ENCODE measurements at places on chromosomes 11 and 22.

DNA sequence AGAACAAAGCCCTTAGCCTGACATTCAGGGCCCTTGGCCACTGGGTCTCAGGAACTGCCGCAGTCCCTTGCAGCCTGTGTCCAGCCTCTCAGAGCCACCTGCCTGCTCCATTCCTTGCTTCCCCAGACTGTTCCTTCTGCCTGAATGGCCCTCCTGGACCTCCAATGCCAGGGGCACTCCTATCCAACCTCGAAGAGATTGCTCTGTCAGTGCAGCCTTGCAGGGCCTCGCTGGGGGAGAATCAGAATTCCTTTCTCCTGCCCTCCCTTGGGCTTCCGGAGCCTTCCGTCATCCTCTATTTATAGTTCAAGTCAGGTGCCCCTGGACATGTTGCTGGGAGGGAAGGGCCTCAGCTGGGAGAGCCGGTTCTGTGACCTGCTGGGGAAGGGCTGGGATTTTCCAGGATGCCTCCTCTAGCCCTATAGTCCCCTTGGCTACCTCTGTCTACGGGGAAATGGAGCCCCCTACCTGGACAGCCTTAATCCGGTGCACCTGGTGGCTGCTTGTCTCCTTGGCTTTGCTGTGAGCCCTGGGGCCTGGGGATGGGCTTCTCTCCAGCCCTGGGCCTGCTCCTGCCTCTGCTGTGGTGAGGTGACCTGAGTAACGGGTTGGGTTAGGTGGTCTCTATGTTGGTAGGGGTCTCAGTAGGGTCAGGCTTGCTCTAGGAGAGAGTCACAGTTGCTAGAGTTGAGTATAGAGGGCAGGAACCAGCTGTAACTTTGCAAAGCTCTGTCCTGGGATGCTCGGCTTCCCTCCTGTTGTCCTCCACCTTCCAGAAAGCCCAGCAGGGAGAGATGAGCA is 45.9 kb upstream of the SYT7 start:
- no peak for DNase-seq

- no peak for DNase-seq
These were observed 245.8 kb downstream of the ETS1 start for GRCh38 chr11:128341280-128342248.

GRCh38 chr11:87604350-87604749 is 566.6 kb downstream of the TMEM135 start:
- DNase-seq: no peak

DNA sequence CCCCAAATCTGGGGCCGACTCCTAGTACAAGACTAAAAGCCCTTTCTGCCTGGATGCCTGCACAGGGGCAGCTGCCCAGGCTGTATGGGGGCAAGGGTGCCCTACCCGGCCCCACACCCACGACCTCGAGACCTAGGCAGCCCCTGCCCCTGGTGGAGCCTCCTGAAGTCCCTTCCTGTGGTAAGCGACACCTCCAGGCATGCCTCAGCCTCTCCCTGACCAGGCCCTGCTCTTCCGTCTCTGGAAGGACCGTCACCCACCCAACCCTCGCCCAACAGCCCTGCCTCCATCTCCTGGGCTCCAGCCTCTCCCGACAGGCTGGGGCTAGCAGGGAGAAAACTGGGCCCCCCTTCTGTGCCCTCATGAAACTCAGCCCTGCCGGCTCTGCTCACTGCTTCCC is 22.8 kb upstream of the PPARA start:
- no peak for DNase-seq

GRCh38 chr11:33844236-33844635 is 47.6 kb downstream of the LMO2 start:
- DNase-seq: no peak

DNA sequence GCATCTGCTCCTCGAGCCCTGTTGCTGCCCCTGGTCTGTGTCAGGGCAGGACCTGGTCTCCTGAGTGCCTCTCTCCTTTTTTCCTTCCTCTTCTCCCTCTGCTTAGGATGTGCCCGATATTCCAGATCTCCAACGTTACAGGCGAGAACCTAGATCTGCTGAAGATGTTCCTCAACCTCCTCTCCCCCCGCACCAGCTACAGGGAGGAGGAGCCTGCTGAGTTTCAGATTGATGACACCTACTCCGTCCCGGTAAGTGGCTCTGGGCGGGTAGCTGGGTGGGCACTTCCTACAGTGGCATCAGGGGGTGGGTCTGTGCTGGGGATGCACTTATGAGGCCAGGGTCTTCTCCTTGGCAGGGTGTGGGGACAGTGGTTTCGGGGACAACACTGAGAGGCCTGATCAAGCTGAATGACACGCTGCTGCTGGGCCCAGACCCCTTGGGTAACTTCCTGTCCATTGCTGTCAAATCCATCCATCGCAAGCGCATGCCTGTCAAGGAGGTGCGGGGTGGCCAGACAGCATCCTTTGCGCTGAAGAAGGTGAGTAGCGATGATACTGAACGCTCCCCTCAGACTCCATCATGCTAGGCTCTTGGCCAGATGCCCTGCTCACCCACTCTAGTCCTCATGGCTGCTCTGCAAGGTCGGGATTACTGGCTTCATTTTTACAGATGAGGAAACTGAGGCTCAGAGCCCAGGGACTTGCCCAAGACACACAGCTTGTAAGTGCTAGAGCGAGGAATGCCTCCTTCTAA is 20.3 kb downstream of the GTPBP1 start:
- no peak for DNase-seq

GRCh38 chr11:125226031-125226430 is 61.5 kb downstream of the PKNOX2 start:
- no peak for DNase-seq

GRCh38 chr22:29917052-29917902 is 34.3 kb downstream of the MTMR3 start:
- DNase-seq: no peak

DNA sequence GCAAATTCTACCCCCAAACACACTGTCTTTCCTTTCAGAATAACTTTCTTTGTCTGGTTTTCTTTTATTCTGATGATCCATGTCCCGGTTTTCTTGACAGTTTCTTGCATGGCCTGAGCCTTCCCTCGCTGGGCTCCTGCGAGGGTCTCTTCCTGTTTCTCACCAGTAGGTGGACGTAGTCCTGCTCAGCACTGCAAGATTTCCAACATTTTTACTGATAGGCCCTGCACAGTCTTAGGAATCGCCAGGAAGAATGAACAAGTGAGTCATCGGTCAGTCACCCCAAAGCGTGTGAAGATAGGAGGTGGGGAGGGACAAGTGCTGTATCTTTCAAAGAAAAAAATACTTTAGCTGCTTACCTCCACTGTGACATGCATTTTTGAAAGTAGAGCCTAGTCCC is 16.9 kb upstream of the KIRREL3 start:
- DNase-seq: no peak

DNA sequence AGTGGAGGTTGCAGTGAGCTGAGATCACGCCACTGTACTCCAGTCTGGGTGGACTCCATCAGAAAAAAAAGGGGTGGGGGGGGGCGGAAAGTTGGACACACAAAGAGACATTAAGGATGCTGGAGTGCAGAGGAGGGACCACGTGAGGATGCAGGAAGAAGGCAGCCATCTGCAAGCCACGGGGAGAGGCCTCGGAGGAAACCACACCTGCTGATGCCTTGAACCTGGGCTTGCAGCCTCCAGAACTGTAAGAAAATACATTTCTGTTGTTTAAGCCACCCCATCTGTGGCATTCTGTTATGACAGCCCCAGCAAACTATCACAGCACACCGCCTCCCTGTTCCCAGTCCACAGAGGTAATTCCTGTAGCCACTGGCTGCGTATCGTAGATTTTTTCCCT is 9.2 kb upstream of the STIP1 start:
- no peak for DNase-seq

DNA sequence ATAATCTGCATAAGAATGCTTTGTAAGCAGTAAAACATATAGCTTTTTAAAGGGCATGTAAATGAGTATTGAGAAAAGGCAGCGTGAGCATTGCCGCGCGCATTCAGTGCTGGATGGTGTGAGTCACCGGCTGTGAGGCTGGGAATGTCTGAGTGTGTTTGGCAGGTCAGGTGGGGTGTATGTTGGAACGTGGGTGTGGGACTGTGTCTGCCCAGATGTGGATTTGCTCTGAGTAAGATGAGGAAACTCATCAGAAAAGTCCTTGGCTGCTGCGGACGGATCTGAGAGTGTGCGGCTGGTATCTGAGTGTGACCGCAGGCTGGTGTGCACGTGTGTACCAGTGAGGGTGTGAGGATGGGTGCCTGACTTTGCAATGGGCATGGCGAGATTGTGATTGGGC is 66.2 kb upstream of the NECTIN1 start:
- no peak for DNase-seq

DNA sequence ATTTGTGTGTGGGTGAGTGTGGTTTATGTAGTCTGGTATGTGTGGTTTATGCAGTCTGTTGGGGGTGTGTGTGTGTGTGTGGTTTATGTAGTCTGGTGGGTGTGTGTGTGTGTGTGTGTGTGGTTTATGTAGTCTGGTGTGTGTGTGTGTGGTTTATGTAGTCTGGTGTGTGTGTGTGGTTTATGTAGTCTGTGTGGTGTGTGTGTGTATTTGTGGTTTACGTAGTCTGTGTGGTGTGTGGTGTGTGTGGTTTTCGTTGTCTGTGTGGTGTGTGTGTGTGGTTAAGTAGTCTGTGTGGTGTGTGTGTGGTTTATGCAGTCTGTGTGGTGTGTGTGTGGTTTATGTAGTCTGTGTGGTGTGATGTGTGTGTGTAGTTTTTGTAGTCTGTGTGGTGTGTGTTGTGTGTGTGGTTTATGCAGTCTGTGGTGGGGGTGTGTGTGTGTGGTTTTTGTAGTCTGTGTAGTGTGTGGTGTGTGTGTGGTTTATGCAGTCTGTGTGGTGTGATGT is 26.2 kb upstream of the PARVG start:
- no peak for DNase-seq

GRCh38 chr11:65548395-65548794 is 9.8 kb downstream of the LTBP3 start:
- DNase-seq: no peak

GRCh38 chr22:20423008-20423905 is 14.4 kb downstream of the SCARF2 start:
- no peak for DNase-seq

- no peak for DNase-seq
These were observed 68.0 kb downstream of the ZBTB44 start for GRCh38 chr11:130246738-130247137.

DNA sequence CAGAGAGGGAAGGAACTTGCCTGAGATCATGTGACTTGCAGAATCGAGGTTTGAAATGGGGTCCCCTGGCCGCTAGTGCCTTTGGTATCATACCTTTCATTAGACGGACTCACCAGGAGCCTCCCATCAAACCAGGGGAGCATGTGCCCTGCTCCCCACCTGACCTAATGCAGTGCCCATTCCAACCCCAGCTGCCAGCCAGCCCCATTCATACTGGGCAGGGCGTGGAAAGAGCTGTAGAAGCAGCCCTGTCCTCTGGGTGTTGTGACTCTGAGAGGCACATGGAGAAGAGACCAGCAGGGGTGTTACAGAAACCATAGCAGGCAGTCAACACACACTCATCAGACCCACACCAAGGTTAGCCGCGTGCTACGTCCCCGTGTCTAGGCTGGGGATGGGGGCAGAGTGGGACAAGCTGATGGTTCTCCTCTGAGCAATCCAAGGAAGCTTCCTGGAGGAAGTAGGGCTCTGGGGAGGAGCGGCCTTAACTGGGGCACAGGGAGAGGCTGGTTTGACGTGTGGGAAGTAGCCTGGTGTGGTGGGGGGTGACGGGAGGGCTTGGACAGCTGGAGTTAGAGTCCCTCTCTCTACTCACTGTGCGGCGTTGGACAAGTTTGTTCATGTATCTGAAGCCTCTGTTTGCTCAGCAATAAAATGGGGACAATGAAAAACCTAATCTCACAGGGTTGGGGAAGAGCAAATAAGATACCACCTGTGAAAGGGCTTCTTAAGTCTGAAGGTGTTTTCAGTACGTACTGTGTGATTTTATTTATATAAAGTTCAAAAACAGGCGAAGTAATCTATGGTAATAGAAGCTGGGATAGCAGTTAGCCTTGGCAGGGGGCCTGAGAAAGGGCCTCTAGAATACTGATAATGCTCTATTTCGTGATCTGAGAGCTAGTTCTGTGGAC is 14.0 kb downstream of the GRIK4 start:
- DNase-seq: no peak

DNA sequence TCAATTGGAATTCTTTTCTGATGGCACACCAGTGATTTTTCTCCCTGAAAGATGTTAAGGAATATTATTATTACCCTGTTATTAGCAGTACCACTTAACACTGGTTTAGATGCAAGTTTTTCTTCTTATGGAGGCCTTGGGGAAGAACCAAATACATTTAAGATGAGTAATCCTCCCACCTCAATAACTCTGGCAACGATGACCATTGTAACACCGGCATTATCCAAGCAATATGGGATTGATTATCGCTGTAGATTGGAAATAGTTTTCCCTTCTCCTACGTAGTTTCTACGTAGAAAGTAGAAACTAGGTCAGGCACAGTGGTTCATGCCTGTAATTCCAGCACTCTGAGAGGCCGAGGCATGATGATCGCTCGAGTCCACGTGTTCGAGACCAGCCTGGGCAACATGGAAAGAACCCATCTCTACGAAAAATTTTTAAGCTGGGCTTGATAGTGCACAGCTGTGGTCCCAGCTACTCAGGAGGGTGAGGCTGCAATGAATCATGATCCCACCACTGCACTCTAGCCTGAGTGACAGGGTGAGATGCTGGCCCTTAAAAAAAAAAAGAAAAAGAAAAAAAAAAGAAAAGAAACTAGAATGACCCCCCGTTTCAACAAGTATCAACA is 45.5 kb downstream of the PACSIN2 start:
- no peak for DNase-seq

DNA sequence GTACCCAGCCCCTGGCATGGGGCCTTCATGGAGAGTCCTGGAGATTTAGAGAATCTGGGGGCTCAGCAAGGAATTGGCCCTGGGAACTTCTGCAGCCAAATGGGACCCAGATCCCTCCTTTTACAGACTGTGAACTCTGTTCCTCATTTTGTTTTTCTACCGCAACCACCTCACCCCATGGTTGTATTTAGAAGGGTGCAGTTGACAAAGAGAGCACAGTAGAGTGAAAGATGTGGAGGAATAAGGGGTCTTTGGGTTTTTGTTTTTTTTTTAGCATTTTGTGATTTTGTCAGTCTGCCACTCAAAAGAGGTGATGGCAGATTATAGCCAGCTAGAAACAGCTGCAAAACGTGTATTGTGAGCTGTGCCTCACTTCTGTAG is 1.9 kb downstream of the ZNF74 start:
- DNase-seq: no peak

- DNase-seq: no peak
These were observed 5.5 kb downstream of the POU2AF1 start for GRCh38 chr11:111373590-111373989.

DNA sequence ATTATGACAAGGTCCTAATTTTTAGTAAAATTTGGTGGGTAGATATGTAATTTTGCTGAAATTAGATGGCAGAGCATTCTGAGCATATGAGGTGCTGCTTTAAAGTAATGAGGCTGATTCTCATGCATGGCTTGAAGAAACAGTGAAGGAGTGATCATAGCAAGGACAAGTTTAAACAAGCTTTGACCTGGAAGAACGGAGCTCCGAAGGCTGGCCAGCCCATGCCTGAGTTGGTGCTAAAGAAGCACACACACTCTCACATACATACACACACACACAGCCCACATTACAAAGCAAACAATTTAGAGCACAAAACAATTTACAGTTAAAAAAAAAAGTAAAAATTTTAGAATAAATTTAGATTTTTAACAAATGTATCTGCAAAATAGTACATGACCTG is 150.7 kb downstream of the DCDC1 start:
- DNase-seq: no peak

GRCh38 chr22:45200860-45201511 is 37.3 kb downstream of the NUP50 start:
- no peak for DNase-seq

GRCh38 chr22:50190941-50191741 is 5.4 kb downstream of the TRABD start:
- DNase-seq: peak; percentile 66

- DNase-seq: no peak
These were observed 814.0 kb downstream of the BRD1 start for GRCh38 chr22:49013707-49014106.

GRCh38 chr11:113773416-113774173 is at the start of gene ZW10:
ZW10 (minus strand) TSS chr11:113773692; CDS start chr11:113773666, 26 bp downstream.
- DNase-seq: peak; percentile 81

All from stimulated activated CD4-positive, alpha-beta T cell treated with anti-CD3 and anti-CD28 coated beads, TNF-alpha, amount 100 ng/mL, for 24 hours (primary cell).